ENCODE measurements at places on chromosomes 3 and 15. TPM values are rescaled to one million over a fixed set of nuclear protein-coding genes. Genes with fewer than 3 reads are reported as not detected.

APBA2 gene
- 23.5 TPM for total RNA-seq

HRH1 gene
- total RNA-seq = 30.3 TPM

ENTPD3 gene
- not detected for total RNA-seq

NOP10 gene
- total RNA-seq = 200 TPM

LAMB2 gene
- total RNA-seq = 811 TPM

SHC4 gene
- 4.6 TPM for total RNA-seq

DNA sequence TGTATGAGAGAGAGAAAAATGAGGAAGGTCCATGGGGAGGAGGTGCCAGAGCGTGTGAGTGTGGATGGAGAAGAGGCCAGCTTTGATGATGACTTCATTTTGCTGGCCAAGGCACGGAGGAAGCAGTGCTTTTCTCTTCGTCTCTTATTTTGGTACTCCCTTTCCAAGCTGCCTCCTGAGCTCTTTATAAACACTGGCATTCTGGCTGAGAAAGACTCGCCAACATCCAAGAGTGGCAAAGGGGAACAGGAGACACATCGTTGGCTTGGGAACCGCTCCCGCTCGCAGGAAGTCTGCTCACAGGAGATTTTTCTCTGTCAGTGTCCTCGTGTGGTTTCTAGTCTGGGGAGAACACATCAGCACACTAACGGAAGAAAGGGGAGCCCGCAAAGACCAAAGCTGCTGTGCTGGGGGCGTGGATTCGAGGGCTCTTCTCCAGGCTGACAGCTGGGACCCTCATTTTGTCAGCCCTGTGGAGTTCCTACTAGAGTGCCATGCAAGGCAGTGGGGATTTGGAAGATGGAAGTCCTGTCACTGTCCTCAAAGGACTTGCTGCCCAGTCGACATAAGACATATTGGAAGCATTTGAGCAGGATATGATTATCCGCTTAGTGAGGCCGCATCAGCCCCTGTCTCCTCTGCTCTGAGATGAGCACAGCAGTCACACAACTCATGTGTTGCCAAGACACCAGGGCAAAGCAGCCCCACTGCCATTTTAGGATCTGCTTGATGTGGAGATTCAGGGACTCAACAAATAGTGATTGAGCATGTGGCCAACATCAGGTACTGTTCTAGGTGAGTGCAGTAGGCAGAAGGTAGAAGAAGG, 8.0 kb upstream of the SEMA4B start:
- no peak overlapping the region for H3K27ac ChIP-seq

DNA sequence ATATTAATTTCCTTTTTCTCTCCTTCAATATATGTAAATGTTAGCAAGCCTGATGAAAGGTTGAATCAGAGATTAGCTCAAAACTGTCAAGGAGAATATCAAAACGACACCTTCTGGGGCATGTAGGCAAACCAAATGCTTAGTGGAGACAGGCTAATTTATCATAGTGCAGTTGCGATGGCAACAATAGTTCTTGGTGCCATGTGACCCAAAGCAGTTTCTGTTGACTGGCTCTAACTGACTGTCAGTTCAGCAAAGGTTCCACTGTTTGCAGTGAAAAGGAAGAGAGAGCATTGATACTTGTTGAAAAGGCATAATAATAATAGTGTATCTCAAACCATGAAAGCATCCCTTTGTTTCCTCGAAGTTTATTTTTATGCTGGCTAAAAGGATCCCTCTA, 513.9 kb downstream of the NLGN1 start:
- no peak for DNase-seq
- H3K4me1 ChIP-seq = peaks cover 4% of the 10 kb centered on the region
- no peaks in the 10 kb centered on the region for H3K27me3 ChIP-seq
- no peak overlapping the region for H3K27ac ChIP-seq

DNA sequence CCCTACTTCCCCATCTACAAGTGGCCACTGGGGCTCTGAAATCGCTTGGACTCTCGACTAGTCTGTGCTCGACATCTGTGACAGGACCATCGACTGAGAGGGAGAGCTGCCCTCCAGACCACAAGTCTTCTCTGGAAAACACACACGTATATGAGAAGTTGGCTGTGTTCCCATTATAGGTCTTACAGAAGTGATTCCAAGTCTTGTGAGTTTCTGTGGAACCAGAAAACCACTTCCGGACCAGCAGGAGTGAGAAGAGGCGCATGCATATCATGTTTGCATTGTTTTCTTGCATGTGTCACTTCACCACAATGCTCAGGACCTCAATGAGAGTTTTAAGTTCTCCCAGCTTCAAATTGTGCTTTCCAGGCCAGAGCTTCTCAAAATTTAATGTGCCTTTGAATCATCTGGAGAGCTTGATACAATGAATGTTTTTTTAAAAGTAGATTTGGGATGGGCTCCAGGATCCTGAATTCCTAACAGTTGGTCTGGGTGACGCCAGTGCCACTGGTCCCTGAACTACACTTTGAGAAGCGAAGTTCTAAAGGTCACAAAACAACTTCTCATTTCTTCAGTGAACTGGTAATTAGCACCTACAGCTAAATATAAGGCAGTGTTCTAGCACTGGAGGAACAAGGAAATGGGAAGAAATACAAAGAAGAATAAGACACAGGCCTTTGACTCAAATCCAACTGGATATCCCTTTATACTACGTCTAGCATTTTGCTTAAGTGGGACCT, 15.7 kb downstream of the LIPC start:
- H3K36me3 ChIP-seq = no peaks in the 10 kb centered on the region
- no peak overlapping the region for H3K4me3 ChIP-seq
- no peak for DNase-seq
- peaks cover 13% of the 10 kb centered on the region for H3K4me1 ChIP-seq
- no peaks in the 10 kb centered on the region for H3K27me3 ChIP-seq
- H3K27ac ChIP-seq = no peak overlapping the region

DNA sequence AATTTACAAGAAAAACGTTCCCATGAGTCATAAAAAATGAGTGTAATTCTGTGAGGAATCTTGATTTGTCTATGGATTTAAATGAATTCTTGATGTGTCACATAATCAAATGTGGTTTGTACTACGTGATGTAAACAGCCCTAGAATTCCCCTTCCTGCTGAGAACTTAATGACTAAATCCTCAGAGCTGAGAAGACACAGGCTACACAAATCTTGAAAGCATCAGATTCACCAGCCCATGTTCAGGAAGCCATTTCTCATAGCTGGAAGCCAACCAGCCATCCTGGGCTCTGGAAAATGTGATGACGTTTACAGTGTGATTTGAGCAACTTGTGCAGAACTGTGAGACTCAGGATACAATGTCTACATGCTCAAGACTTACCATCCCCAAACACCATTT, 193.7 kb upstream of the MME start:
- H3K4me3 ChIP-seq = no peak overlapping the region
- H3K27ac ChIP-seq = peak overlapping the region; percentile 72
- no peak for DNase-seq
- H3K4me1 ChIP-seq = peaks cover 27% of the 10 kb centered on the region
- peaks cover 3% of the 10 kb centered on the region for H3K36me3 ChIP-seq

DNA sequence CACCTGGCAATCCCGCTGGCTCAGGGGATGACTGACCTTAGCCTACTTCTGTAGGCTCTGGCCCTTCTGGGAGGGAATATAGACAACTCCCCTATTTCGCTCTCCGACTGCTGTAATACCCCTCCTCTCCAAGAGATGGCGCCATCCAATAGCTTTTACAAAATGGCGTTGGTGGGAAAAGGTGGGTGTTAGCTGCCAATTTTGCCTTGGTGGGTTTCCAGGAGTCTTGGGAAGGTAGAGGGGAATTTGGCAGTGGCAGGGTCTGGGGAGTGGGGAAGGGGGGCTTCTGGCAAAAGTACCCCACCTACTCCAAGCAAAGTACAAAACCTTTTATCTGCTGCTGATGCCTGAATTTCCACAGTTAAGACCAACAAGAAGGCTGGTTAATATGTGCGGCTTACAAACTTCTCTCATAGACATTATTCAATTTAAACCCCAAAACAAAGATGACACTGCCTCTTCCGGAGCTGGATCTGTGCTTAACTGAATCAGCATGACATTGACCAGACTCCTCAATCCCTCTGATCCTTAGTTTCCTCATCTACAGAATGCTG, 62.1 kb downstream of the RASGRF1 start:
- no peak overlapping the region for H3K27ac ChIP-seq
- no peaks in the 10 kb centered on the region for H3K4me1 ChIP-seq
- H3K36me3 ChIP-seq = no peaks in the 10 kb centered on the region
- peaks cover 2% of the 10 kb centered on the region for H3K27me3 ChIP-seq
- H3K4me3 ChIP-seq = no peak overlapping the region

DNA sequence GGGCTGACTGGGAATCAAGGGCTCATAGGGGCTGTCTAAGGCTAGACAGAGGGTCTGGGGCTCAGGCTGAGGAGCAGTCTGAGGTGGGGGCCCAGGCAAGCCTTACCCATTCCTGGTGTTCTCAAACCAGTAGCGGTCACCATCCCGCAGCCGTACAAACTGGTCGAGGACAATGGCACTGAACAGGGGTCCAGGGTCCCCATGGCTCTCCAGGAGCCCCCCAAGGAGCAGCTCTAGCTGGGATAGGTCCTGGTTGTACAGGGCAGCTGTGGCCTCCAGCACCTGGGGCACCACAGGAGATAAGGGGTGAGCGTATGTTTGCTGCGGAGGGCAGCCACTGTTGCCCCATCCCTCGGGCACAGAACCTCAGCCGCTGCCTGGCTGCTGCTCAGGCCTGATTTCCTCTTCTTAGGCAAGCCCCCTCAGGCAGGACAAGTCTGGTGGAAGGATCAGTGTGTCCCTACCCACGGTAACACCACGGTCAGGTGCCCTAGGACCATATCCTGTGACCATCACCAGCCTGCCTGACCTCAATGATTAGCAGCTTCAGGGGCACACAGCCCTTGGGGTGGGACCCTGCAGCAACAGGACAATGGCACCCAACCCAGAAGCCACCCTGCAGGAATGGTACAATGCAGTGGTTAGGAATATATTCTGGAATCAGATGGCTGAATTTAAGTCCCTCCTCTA, 5.9 kb downstream of the DUOX2 start:
- H3K4me3 ChIP-seq = no peak overlapping the region
- H3K27ac ChIP-seq = no peak overlapping the region
- no peak for DNase-seq
- peaks cover 44% of the 10 kb centered on the region for H3K27me3 ChIP-seq
- H3K4me1 ChIP-seq = peaks cover 7% of the 10 kb centered on the region
- H3K36me3 ChIP-seq = no peaks in the 10 kb centered on the region

GRCh38 chr3:53109190-53109589, 21.0 kb downstream of the RFT1 start:
- peaks cover 4% of the 10 kb centered on the region for H3K4me1 ChIP-seq
- H3K27ac ChIP-seq = no peak overlapping the region
- DNase-seq = no peak
- H3K36me3 ChIP-seq = peaks cover 20% of the 10 kb centered on the region

- H3K36me3 ChIP-seq = peaks cover 20% of the 10 kb centered on the region
- no peaks in the 10 kb centered on the region for H3K4me1 ChIP-seq
- no peak for DNase-seq
- no peaks in the 10 kb centered on the region for H3K27me3 ChIP-seq
- no peak overlapping the region for H3K27ac ChIP-seq
- H3K4me3 ChIP-seq = no peak overlapping the region
Measured at GRCh38 chr3:138297059-138297607, 32.5 kb downstream of the NME9 start.

GRCh38 chr15:79939399-79939798, 31.6 kb downstream of the BCL2A1 start:
- no peak for DNase-seq
- H3K36me3 ChIP-seq = no peaks in the 10 kb centered on the region
- H3K4me1 ChIP-seq = peaks cover 13% of the 10 kb centered on the region
- no peak overlapping the region for H3K4me3 ChIP-seq
- H3K27ac ChIP-seq = no peak overlapping the region
- H3K27me3 ChIP-seq = peaks cover 6% of the 10 kb centered on the region

Measured in osteocyte (in vitro differentiated cells).